ENCODE measurements at places on chromosomes 13 and 19. TPM values are rescaled to one million over a fixed set of nuclear protein-coding genes. Genes with fewer than 3 reads are reported as not detected.

DNA sequence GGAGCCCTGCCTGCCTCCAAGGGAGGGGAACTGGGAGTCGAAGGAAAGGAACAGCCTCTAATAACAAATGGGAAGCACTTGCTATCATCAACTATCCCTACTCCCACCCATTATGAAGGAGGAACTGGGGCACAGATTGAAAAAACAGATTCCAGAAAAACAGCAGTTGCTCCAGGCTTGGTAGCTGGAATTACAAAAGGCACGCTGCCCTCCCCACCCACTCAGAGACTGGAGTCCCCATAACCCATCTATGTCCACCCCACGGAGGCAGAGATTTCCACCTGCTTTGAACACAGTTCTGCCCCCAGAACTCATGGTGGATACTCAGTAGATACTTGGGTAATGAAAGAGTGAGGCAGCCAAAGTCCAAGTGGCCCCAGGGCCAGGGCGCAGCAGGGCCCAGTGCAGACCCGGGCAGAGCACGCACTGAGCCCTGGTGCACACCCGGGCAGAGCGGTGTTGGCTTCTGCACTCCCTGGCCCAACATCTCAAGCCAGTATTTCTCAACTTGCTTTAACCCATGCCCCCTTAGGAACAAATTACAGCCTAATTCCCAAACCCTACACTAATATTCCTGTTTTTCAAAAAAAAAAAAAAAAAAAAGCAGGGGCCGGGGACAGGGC is 19.1 kb upstream of the CCNP start:
- no peak overlapping the region for H3K27ac ChIP-seq
- H3K4me1 ChIP-seq, result peaks cover 51% of the 10 kb centered on the region
- H3K27me3 ChIP-seq, result no peaks in the 10 kb centered on the region
- DNase-seq, result no peak
- peaks cover 45% of the 10 kb centered on the region for H3K36me3 ChIP-seq
- no peak overlapping the region for H3K4me3 ChIP-seq

DNA sequence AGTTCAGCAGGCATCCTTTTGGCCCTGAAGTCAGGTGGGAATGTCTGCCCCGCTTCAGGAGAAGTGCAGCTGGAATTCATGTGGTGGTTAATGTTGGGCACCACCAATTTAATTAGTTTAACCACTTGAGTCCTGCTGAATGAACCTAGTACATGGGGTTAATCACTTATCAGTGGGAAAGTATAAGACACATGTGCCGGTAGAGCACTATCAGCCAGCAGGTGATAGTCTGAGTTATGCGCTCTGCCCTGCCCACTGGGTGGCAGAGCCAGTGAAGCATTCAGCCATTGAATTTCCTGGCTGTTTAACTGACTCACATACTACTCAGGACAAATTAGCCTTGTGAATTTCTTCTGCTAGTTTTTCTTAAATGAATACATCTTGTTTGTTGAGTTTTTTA is 789.7 kb upstream of the PRR20A start:
- no peak overlapping the region for H3K4me3 ChIP-seq
- H3K4me1 ChIP-seq, result no peaks in the 10 kb centered on the region
- DNase-seq, result no peak
- H3K27me3 ChIP-seq, result no peaks in the 10 kb centered on the region
- H3K36me3 ChIP-seq, result no peaks in the 10 kb centered on the region

GRCh38 chr13:49584771-49585182 is 581 bp downstream of the RCBTB1 start:
- H3K36me3 ChIP-seq, result no peaks in the 10 kb centered on the region
- no peak for DNase-seq
- peak overlapping the region; percentile 98 for H3K4me3 ChIP-seq
- H3K27ac ChIP-seq, result peak overlapping the region; percentile 85
- H3K27me3 ChIP-seq, result no peaks in the 10 kb centered on the region
- peaks cover 23% of the 10 kb centered on the region for H3K4me1 ChIP-seq

GRCh38 chr19:4174213-4174894 is 8.0 kb downstream of the SIRT6 start:
- H3K27me3 ChIP-seq, result no peaks in the 10 kb centered on the region
- DNase-seq, result no peak
- peaks cover 4% of the 10 kb centered on the region for H3K36me3 ChIP-seq
- H3K4me3 ChIP-seq, result no peak overlapping the region
- no peak overlapping the region for H3K27ac ChIP-seq
- H3K4me1 ChIP-seq, result peaks cover 9% of the 10 kb centered on the region

DNA sequence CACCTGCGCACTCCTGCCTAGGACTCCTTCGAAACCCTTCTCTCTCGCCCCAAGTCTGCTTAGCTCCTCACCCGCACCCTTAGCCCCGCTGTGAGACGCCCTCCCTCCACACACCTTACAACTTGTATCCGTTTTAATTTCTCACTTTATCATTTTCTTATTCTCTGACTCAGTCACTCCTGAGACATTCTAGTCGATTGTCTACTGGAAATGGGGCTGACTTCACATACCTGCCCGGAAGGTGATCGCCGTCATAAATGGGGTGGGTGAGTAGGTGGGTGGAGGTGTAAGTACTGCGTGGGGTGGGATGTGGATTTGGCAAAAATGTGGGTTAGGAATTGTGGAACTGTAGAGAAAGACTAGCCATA is 714 bp downstream of the NDFIP2 start:
- no peak for DNase-seq
- peaks cover 14% of the 10 kb centered on the region for H3K4me1 ChIP-seq

DNA sequence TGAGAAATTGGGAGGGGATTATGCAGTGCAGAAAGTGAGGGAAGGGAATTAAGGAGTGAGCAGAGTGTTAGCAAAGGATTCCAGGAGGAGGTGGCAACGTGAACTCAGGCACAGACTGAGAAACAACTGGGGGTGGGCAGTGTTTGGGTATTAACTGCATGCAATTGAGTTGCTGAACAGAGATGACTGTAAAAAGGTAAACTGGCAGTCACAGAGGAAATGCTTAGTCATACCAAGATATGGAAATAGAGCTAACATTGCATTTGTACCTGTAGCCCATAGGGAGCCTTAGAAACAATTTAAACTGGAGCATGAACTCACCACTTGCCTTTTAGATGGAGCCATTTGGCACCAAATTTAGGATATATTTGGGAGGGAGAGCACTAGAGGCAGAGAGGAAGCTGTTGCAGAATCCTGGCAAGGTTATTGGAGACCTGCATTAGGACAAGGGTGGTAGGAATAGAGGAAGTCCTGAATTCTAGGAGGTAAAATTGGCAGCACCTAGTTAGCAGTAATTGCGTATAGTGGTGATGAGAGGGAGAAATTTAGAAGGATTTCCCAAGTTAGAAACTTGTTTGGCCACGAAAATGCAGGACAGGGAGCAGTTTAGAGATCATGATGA is 100.6 kb upstream of the FRY start:
- H3K4me3 ChIP-seq, result no peak overlapping the region
- H3K36me3 ChIP-seq, result no peaks in the 10 kb centered on the region
- H3K27ac ChIP-seq, result no peak overlapping the region
- DNase-seq, result no peak
- H3K27me3 ChIP-seq, result no peaks in the 10 kb centered on the region

GRCh38 chr13:23952796-23953195 is 55.5 kb upstream of the C1QTNF9B start:
- no peak overlapping the region for H3K4me3 ChIP-seq
- no peak overlapping the region for H3K27ac ChIP-seq
- H3K4me1 ChIP-seq, result no peaks in the 10 kb centered on the region
- no peak for DNase-seq

GRCh38 chr13:28271056-28271840 is 132.9 kb downstream of the PAN3 start:
- DNase-seq, result no peak
- H3K4me1 ChIP-seq, result no peaks in the 10 kb centered on the region
- H3K36me3 ChIP-seq, result peaks cover 15% of the 10 kb centered on the region
- H3K27ac ChIP-seq, result no peak overlapping the region
- no peaks in the 10 kb centered on the region for H3K27me3 ChIP-seq

DNA sequence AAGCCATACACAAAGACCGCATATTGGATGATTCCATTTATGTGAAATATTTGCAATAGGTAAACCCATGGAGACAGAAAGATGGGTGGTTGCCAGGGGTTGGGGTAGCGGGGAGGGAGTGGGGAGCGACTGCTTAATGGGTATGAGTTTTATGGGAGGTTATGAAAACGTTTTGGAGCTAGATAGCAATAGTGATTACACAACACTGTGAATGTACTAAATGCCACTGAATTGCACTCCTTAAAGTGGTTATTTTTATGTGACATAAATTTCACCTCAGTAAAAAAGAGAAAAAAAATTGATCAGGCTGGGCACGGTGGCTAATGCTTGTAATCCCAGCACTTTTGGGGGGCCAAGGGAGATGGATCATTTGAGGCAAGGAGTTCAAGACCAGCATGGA is 36.6 kb downstream of the GRIK5 start:
- H3K4me1 ChIP-seq, result peaks cover 8% of the 10 kb centered on the region
- no peaks in the 10 kb centered on the region for H3K27me3 ChIP-seq
- H3K4me3 ChIP-seq, result no peak overlapping the region
- no peak overlapping the region for H3K27ac ChIP-seq

DNA sequence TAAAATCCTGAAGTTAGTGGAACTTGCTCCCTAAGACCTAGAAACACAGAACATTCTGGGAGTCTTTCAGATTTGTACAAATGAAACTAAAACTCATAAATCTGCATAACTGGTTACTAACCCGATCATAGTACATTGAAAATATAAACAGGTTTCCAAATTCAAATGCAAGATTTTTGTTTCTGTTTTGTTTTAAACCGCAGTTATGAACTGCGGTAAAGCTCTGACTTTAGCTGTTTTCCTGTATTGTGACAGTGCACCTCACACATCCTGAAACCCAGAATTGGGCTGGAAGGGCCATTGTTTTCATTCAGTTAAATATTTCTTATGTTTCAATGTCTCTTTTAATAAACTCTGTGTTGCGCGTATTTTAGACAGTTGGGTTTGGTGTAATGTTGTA is 204.7 kb downstream of the SHISA2 start:
- H3K27ac ChIP-seq, result no peak overlapping the region
- H3K27me3 ChIP-seq, result peaks cover 6% of the 10 kb centered on the region
- no peaks in the 10 kb centered on the region for H3K4me1 ChIP-seq
- H3K4me3 ChIP-seq, result no peak overlapping the region
- no peaks in the 10 kb centered on the region for H3K36me3 ChIP-seq

- no peaks in the 10 kb centered on the region for H3K36me3 ChIP-seq
- H3K4me3 ChIP-seq, result no peak overlapping the region
- H3K4me1 ChIP-seq, result no peaks in the 10 kb centered on the region
- H3K27me3 ChIP-seq, result no peaks in the 10 kb centered on the region
- no peak for DNase-seq
- no peak overlapping the region for H3K27ac ChIP-seq
Measured at GRCh38 chr19:32813862-32814425, 55.6 kb downstream of the SLC7A9 start.

The LILRB4 gene
- 16.2 TPM for total RNA-seq

The INSL3 gene
- not detected for total RNA-seq

The MEDAG gene
- 39.9 TPM for total RNA-seq

The GJA3 gene
- total RNA-seq, result not detected

The C13orf46 gene
- total RNA-seq, result 2.1 TPM

The ZNF491 gene
- total RNA-seq, result 4.2 TPM

The ZNF829 gene
- 2.5 TPM for total RNA-seq

The CERS1 gene
- 3.2 TPM for total RNA-seq

The PPP1R37 gene
- total RNA-seq, result 21.0 TPM

The ZNF837 gene
- total RNA-seq, result 1.5 TPM

The TEKTIP1 gene
- total RNA-seq, result not detected

Data from esophagus muscularis mucosa (tissue), 4 donors.